Endodermal cell (in vitro differentiated cells): ENCODE measurements at places on chromosomes 16 and 17. TPM values are rescaled to one million over a fixed set of nuclear protein-coding genes. Genes with fewer than 3 reads are reported as not detected.

The ZKSCAN2 gene
- 11.7 to 20.1 TPM (median 19.6 TPM) in 3 replicates for total RNA-seq

DNA sequence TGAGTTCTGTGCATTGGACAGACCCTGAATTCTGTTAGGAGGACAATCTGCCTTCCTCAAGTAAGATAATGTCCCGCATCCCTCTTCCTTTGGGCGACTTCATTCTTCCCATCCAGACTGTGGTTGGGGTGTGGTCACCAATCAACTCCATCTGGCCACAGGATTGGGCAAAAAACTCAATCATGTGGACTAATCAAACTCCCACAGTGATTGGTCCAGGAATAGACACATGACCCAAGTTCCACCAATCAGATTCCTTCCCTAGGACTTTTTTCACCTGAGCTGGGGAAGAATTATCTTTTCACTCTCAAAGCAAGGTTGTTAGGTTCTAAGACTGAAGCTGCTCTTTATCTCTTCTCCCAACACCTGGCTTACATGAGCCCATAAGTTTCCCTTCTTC is 13.2 kb upstream of the NKD1 start:
- no peak overlapping the region for H3K4me3 ChIP-seq
- DNase-seq, result peak; percentile 21
- H3K27ac ChIP-seq, result no peak overlapping the region
- no peaks in the 10 kb centered on the region for H3K36me3 ChIP-seq
- no peaks in the 10 kb centered on the region for H3K4me1 ChIP-seq

The HOXB7 gene
- not detected in 2 replicates for total RNA-seq

- H3K4me3 ChIP-seq, result peak overlapping the region; percentile 85
- peak; percentile 61 for DNase-seq
- H3K36me3 ChIP-seq, result peaks cover 29% of the 10 kb centered on the region
- H3K27ac ChIP-seq, result peak overlapping the region; percentile 88
- H3K4me1 ChIP-seq, result peaks cover 5% of the 10 kb centered on the region
Observed at GRCh38 chr17:81682565-81683207, 911 bp downstream of the ARL16 start.

DNA sequence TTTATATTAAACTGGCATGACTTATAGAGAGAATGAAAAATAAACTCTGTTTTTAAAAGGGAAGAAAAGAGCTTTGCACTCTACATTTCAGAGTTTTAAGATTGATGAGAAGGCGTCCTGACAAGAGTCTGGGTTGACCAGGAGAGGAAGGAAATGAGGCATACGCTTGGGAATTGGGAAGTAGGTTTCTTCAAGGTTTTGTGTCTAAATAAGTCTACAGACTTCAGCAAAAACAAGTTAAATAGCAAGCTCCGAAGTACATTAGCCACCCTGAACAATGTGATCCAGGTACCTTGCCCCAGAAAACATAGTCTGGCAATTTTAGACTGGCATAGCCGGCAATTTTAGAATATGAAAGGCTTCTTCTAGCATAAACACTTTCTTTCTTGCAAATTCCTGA is 28.5 kb upstream of the CCDC182 start:
- no peak overlapping the region for H3K4me3 ChIP-seq
- DNase-seq, result peak; percentile 9
- peaks cover 76% of the 10 kb centered on the region for H3K27me3 ChIP-seq
- H3K27ac ChIP-seq, result no peak overlapping the region

The MAF gene
- total RNA-seq, result 1.5 to 2.7 TPM (median 1.9 TPM) in 3 replicates

- H3K36me3 ChIP-seq, result no peaks in the 10 kb centered on the region
- H3K27ac ChIP-seq, result no peak overlapping the region
Observed at GRCh38 chr17:82397449-82398335, 20.5 kb upstream of the HEXD start.

- H3K4me3 ChIP-seq, result no peak overlapping the region
- peaks cover 8% of the 10 kb centered on the region for H3K4me1 ChIP-seq
- no peaks in the 10 kb centered on the region for H3K36me3 ChIP-seq
- DNase-seq, result no peak
- H3K27me3 ChIP-seq, result peaks cover 12% of the 10 kb centered on the region
Observed at GRCh38 chr16:13503960-13504635, 415.9 kb upstream of the ERCC4 start.

- H3K4me3 ChIP-seq, result no peak overlapping the region
- no peaks in the 10 kb centered on the region for H3K4me1 ChIP-seq
- no peak for DNase-seq
- no peaks in the 10 kb centered on the region for H3K36me3 ChIP-seq
- H3K27me3 ChIP-seq, result no peaks in the 10 kb centered on the region
Observed at GRCh38 chr16:78597809-78598570, 498.5 kb downstream of the WWOX start.

The PRR29 gene
- 1.9 to 6.1 TPM (median 3.0 TPM) in 3 replicates for total RNA-seq

The TBKBP1 gene
- total RNA-seq, result 19.9 and 22.9 TPM in 2 replicates

GRCh38 chr17:35373534-35373983 is at the start of gene SLFN11:
TSS of gene SLFN11 (minus strand) at chr17:35373621. CDS start at chr17:35363807, 9,814 bp downstream.
- H3K4me1 ChIP-seq, result peaks cover 5% of the 10 kb centered on the region
- no peak within 1 kb of the TSS for H3K27ac ChIP-seq
- H3K4me3 ChIP-seq, result peak within 1 kb of the TSS; percentile 77
- H3K36me3 ChIP-seq, result no peaks in the 10 kb centered on the region
